ENCODE measurements at places on chromosomes 2 and 18.

GRCh38 chr2:232666051-232666805 lies 30.9 kb upstream of the GIGYF2 start:
- DNase-seq: no peak

- no peak for DNase-seq
Observed at GRCh38 chr2:216315802-216316603, 56.3 kb downstream of the MARCHF4 start.

GRCh38 chr18:12271376-12272235 lies 17.4 kb downstream of the CIDEA start:
- DNase-seq: peak; percentile 68

- no peak for DNase-seq
Observed at GRCh38 chr18:55833543-55833942, 245.6 kb upstream of the TCF4 start.

DNA sequence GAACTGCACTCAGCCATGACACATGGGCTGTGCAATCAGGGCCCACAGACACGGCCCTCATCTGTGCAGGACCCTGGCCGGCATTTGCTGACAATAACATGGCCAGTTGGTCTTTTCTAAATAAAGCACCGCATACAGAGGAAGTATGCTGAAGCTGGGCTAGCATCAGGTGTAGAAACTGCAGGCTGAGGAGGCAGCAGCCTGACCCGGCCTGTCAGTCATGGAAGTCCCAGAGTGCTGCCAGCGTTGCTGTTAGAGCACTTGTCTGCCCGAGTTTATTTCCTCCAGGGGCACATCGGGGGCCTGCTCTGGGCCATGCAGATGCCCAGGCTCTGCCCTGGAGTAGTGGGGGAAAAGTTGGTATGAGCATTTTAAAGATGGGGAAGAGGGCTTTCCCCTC lies 4.1 kb upstream of the PTPN18 start:
- no peak for DNase-seq

GRCh38 chr18:3679241-3679640 lies 229.3 kb downstream of the TGIF1 start:
- no peak for DNase-seq

DNA sequence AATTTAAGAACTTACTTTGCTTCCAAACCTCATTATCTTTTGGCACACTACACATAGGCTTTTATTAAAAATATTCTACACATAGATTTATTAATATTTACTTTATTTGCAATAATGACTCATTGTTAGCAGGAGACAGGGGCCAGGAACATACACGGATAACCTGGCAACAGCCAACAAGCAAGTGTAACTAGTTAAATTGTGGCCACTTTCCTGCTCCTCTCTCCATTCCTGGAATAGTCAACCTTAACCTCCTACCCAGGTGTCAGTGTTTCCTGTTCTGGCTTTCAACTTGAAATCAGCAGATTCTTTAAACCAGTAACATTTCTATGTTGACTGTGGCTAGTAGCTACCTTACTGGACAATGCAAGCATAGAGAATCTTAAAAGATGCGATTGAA lies 26.5 kb downstream of the ACVR1 start:
- no peak for DNase-seq

DNA sequence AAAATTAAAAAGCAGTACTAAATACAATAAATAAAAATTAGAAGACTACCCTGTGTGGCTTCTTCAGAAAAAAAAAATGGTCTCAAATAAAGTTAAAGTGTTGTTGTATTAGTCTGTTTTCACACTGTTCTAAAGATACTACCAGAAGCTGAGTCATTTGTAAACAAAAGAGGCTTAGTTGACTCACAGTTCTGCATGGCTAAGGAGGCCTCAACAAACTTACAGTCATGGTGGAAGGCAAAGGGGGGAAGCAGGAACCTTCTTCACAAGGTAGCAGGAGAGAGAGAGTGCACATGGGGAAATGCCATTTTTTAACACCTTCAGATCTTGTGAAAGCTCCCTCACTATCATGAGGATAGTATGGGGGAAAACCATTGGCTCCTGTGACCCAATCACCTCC lies 612.8 kb downstream of the RNF144A start:
- DNase-seq: peak; percentile 34
